ENCODE measurements at places on chromosomes 1 and 21.

- DNase-seq = no peak
Measured at GRCh38 chr1:63975481-63975880, 201.7 kb downstream of the ROR1 start.

DNA sequence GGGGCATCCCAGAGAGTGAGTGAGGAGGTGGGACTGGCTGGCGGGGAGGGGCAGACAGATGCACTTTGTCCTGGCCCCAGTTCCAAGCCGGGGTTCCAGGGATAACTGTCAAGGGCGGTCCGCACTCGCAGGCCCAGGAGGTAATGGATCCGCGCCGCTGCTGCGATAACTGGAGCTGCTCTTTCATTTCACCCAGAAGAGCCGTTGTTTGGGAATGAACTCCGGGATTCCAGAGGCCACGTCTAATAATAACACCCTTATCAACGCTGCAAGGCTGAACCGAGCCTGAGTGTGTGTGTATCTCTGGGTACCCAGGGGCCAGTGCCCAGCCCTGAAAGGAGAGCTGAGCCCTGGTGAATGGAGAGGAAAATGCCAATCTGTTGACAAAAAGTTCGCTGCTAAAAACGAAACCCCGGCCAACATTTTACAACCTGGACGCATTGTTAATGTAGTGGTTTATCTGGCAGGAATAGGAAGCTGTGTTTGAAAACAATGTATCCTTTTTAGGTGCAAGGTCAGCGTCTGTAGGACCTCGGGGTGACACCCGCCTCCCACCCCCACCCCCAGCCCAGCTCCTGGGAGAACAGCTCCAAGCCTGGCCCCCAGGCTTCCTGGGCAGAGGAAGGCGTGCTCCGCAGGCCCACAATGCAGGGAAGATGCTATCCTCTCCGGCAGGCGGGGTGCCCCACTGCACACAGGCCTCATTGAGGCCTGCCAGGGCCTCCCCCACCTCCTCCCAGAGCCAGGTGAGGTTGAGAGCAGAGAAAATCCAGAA lies 119.7 kb downstream of the PROX1 start:
- no peak for DNase-seq

DNA sequence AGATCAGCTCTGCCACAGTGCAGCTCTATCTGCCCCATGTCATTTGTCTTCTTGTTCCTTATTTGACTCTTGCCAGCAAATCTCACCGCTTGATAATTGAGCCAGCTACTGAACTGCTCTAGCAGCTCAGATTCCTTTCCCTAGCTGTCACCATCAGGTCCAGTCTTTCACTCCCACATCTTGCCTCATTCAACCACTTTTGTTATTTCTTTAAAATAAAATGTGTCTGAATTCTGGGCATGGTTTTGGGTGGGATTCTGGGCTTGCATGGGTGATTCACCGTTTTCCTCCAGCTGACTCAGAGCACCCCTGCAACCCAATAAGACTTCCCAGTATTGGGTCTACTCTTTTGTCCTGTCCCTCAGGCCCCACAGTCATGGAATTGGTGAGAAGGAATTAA lies 215.7 kb downstream of the DSCAM start:
- no peak for DNase-seq

DNA sequence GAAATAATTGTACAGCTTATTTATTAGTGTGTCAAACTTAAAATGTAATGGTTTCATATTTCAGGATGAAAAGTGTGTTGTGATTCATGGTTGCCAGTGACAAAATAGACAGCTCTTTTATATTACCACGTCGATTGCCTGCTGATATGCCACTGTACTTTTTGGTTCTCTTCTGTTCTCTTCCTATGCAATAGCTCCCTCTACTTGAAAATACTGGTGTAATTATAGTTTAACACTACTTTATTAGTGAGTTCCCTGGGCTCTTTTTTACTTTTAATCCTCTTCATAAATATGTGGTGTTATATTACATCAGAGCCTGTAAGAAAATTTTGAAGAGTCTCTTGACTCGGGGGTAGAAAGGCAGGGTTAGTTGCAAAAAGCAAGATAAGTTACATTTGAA lies 111.3 kb downstream of the PATJ start:
- DNase-seq = no peak

DNA sequence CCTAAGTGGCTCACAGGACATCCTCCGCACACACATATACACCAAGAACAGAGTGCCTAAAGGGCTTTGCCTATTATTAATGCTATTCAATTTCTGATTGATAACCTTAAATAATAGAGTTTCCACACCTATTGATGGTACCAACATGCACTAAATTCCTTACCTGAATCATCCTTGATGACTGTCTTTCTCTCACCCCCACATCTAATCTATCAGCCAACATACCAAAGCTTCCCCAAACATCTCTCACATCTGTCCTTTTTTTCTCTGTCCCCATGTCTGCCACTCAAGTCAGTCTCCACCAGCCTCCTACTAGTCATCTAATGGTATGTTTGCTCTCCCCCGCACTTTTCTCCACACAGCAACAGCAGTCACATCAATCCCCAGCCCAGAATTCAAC lies 174.4 kb downstream of the DSCAM start:
- no peak for DNase-seq

DNA sequence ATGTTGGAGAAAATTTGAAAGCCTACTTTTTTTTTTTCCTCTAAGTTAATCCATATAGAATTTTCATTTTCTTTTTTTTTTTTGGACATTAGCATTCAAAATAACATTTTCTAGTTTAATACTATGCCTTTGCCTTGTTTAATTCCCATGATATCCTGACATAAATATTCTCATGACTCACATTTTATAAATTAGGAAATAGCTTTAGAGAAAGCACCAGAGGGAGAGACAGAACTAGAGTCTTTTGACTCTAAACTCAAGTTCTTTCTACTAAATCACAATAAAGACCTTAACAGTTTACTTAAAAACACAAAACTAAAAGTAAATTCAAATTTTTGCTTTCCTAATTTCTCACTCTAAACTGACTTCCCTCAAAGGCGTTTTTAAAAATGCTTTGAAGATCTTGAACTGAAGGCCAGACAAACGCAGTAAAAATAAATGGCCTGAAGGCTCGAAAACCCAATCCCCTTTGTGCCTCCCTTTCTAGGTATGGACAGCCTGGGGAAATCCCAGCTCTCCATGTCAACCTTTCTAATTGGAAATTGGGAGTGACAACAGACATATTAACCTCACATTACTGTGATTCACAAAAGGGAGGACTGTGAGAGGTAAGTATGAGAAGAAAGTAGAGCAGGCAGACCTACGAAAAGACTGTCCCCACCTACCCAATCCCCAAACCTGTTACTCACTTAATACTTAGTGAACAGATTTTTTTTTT lies 104.6 kb downstream of the ENAH start:
- DNase-seq = no peak

GRCh38 chr1:89781494-89782126 lies 39.2 kb upstream of the LRRC8D start:
- no peak for DNase-seq

- no peak for DNase-seq
Measured at GRCh38 chr1:110880708-110881374, 7.9 kb downstream of the CD53 start.

DNA sequence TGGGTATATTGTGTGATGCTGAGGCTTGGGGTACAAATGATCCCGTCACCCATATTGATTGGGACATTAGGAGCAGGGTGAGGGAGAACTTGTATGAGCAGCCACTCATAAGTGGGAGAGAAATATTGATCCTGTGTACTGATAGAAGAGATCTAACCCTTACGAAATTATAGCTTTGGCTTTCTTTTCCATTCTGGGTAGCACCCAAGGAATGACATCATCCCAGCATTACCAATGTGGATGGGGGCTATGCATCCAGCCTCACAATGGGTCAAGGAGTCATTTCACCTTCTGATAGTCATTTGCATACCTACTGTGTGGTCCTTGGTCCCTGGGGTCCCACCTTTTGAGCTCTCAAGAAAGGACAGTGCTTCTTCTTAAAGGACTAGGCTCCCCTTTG lies 1.9 kb upstream of the NAV1 start:
- no peak for DNase-seq

- DNase-seq = no peak
Measured at GRCh38 chr1:104987210-104987609, 1237.5 kb downstream of the AMY1C start.
